AG10803 (cell line): ENCODE measurements at places on chromosomes 16 and 17.

- no peak for DNase-seq
Measured at GRCh38 chr17:31314782-31315100, 887 bp upstream of the EVI2B start.

DNA sequence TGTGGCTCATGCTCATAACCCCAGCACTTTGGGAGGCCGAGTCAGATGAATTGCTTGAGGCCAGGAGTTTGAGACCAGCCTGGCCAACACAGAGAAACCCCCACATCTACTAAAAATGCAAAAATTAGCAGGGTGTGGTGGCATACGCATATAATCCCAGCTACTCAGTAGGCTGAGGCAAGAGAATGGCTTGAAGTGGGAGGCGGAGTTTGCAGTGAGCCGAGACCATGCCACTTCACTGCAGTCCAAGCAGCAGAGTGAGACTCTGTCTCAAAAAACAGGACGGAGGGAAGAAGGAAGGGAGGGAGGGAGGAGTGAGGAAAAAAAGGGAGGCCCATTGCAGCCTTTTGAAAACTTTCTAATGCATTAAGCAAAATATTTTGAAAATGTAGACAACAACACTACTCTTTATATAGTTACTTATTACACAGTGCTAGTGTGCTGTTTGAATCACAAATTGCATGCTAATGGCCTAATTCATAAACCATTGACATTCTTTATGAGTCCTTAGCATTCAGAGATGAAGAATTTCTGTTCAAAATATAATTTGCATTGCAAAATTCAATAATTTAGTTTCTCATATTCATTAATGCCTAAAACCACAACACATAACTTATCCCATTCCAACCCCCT, 59.4 kb downstream of the TMEM114 start:
- no peak for DNase-seq

DNA sequence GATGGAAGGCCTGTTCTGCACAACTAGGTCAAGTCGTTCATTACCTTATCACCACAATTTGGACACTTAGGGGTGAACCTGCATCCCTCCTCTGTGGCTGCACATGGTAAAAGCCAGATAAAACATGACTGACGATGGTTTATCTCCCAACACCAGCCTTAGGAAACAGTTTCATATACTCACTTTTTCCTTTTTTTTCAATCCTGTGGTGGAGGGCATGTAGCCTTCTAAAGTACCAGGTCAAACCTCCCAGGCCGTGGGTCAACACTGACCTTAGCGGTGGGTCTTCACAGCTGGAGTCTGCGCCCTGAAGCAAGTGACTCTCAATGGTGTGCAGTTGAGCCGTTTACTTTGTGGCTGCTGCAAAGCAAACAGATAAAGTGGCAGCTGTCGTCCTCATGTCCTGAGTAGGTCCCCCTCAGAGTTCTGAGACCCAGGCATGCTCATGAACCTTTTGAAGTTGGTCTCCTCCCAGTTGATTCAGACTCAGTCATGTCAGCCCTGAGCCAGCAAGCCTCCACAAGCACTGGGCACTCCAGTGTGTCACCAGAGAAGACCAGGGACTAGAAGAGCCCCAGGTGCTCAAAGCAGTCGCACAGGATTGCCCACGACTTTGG, 5.9 kb downstream of the FAHD1 start:
- no peak for DNase-seq

DNA sequence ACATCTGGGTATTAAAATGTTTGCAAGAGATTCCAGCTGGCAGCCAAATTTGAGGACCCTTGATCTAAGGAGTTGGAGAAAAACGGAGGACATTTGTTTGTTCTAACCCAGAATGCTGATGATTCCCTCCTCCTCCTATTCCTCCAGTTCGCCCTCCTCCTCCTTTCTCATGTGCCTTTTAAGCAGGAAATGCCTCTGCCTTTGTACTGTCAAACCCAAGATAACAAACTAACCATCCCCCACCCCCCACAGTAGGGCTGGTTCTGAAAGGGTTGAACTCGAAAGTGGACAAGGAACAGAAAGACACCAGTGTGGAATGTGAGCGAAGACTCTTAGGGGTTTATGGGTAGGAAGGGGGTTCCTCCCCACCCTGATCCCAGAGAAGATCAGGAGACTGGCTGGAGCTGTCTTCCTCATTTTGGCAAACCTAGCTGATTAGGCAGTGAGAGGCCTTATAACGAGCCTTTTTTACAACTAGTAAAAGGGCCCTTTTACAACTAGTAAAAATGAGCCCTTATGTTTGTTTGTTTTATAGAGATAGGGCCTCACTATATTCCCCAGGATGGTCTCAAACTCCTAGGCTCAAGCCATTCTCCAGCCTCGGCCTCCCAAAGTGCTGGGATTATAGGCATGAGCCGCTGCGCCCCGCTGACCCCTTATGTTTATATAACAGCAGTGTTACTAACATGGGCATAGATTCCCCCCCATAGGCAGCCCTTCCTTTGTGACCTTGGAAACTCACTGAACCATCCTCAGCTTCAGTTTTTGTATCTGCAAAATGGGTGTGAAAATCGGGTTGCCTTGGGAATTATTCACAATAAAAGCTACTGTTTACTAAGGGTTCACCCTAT, 975 bp downstream of the CHD9 start:
- peak; percentile 62 for DNase-seq

GRCh38 chr16:27639561-27640276, 89.8 kb downstream of the KATNIP start:
- DNase-seq: peak; percentile 50

DNA sequence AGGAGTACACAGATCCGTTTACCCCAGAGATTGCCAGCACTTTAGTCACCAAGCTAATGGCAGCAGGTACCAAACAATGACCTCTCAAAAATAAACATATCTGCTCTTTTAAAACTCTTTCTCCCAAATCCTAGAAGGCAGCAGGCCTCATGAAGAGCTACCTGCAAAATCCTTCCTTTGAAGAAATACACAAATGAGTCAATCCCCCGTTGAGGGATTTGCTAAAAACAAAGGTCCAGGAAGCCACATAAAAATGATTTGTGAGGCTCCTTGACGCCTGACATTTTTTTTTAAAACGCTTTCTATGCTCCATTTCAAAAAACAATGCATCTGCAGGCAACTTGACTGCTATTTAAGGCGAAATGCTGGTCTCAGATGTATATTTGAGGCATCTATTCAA, 58.2 kb downstream of the NACA2 start:
- DNase-seq: no peak

GRCh38 chr17:55446581-55447205, 25.1 kb upstream of the MMD start:
- no peak for DNase-seq

DNA sequence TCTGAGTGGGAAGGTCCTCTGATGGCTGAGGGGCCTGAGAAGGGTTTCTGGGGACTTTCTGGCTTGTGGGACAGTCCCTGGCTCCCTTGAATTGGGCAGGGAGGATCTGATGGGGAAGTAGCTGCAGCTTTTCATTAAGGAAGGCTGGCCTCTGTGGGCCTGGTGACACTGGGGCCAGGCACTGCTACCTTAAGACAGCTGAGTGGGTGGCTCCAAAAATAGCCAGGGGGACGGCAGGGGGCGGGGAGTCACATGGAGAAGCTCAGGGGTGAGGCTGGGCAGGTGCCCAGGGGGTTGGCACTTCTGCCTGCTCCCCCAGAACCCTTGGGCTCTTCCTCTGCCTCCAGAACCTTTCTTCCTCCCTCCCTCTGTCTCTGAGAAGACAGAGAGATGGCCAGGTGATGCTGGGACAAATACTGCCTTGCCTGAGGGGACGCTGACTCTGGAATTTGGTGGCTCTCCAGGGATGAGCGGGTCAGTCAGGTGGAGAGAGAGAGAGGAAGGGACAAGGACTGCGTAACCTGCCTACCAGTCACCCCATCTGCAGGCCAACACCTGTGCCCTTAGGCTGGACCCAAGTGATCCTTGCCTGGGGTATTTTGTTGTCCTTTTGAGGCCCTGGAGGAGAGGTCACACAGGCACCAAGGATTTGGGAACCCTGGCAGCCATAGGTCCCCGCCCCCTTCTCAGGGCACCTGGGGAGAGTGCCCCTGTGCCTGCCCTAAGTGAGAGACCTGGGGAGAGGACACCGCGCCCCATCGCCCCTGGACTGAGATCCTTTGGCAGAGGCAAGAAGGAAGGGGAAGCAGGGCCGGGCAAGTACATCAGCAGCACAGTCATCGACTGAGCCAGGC, 1.7 kb upstream of the SGCA start:
- no peak for DNase-seq

DNA sequence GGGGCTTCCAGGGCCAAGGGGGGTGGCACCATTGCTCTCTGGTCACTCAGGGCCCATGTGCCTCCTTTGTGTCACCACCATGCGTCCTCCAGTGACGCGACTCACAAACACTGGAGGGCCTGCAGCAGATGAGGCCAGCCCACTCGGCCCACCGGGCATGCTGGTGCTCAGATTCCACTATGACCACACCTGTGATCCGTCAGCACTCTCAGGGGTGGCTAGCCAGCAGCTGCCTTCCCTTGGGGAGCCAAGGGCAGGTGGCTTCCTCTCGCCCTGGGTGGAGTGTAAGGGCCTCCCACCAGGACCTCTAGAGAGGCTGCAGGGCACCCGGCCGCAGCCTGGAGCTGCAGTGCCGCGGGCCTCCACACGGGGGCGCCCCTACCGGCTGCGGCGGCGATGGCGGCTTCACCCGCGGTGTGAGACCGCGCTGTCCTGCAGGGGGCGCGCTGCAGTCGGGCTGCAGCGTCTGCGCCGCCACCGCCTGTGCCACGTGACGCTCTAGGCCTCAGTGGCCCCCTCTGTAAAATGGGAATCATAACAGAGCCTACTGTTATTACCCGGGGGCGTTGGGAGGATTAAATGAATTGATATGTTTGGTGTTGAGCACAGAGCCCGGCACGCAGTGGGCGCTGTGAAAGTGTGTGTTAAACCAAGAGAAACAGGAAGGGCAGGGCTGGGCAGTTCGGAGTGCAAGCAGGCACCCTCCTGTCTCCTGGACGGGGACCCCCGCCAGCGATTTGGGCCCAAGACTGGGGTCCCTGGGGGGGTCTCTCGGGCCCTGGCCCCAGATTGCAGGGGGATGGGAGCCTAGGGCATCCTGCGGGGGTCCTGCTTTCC, 192.4 kb upstream of the GSE1 start:
- DNase-seq: peak; percentile 25

DNA sequence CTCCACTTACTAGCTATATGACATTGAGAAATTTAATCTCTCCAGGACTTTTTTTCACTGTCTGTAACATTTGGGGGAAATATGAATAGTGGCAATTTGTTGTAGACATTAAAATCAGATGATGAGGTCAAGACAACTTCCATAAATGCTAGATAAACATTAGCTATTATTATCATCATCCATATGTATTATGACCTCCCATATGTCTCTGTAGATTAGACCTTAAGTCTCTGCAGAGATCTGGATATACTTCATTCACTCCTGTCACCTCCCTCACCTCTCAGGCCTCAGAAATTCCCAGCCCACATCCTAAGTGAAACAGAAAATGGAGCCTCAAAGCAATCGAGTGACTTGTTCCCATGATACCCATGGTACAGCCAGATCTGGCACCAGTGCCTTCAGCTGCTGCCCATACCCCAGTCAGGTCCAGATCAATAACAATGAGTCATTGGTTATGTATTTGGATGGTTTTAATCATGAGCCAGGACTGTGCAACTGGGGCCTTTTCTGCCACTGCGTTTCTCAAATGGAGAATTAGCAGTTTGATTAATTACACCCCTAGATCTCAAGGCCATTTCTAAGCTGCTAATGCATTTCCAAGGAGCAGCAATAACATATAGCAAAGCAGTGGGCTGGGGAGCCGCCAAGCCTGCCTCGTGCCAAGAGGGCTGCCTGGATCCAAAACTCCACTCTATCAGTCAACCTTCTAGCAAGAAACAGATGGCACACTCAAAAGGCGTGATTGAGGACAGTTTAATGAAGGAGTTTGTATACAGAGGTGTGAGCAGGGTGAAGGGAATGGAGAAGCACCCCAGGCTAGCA, 2.6 kb upstream of the FDXR start:
- no peak for DNase-seq

- no peak for DNase-seq
Measured at GRCh38 chr17:82064433-82065192, 991 bp downstream of the DUS1L start.

- DNase-seq: no peak
Measured at GRCh38 chr17:79008666-79009387, 737 bp downstream of the CANT1 start.
